Hindlimb muscle (tissue), 1 donor: ENCODE measurements at places on chromosomes 5 and 9.
A peak's percentile ranks its signal among the peaks of the same experiment; 100 is the strongest.

DNA sequence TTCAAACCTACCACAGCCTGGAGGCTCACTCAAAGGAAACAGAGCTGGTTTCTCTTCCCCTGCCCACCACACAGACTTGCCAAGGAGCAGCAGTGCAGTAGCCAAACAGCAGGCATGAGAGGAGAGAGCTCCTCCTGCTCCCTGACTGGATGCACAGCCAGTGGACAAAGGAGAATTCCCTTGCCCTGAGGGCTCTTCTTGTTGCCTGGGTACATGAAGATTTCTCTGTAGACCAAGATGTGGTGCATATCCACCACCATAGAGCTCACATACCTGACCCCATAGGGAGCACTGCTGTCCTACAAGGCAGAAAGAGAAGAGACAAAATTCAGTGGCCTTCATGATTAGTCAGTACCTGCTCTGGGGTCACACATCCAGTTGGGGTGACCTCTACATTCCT, 56.3 kb upstream of the SPATA31E1 start:
- no peak for DNase-seq

- no peak for DNase-seq
Measured at GRCh38 chr5:78633700-78634099, 14.9 kb downstream of the LHFPL2 start.

DNA sequence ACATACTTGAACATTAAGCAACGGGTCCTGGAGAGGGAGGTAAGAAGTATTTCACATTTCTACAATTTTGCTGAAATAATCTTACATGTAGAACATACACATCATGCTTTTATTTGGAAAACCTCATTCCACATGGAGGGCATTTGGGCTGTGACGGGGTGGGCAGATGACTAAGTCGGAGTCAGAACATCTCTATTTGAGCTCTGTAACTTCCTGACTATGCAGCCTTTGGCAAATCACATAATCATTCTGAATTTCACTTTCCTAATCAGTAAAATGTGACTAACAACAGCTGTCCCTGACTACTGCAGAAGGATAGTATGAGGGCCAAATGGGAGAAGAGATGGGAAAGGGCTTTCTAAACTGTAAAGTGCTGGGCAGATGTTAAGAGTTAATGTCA, 17.1 kb upstream of the IL6ST start:
- no peak for DNase-seq

DNA sequence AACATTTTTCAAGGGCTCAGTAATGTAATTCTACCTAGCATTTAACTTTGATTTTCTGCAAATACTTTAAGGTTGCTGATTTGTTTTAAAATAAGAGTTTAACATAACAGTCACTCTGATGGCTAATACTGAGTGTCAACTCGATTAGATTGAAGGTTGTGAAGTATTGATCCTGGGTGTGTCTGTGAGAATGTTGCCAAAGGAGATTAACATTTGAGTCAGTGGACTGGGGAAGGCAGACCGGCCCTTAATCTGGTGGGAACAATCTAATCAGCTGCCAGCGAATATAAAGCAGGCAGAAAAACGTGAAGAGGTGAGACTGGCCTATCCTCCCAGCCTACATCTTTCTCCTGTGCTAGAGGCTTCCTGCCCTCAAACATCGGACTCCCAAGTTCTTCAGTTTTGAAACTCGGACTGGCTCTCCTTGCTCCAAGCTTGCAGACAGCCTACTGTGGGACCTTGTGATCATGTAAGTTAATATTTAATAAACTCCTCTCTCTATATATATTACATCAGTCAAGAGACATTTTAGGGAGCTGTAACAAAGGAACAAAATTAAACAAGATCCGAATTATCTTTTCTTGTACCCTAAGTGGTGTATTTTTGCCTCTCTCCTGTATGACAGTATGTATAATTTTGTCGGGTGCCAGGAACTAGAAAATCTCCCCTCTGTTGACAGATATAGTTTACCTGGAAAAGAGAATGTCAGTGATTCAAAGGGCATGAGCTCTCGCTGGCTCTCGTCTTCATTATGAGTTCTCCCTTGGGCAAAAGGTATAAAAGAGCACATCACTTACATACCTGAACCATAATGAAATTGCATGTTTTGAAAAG, 576.1 kb downstream of the LRRC70 start:
- no peak for DNase-seq

GRCh38 chr9:114505187-114506081, at the start of gene WHRN:
Gene WHRN, minus strand, starts transcription at chr9:114505473. Its CDS starts 672 bp downstream, at chr9:114504801.
- peak; percentile 93 for DNase-seq

- DNase-seq: no peak
Measured at GRCh38 chr9:71552480-71552879, 215.8 kb downstream of the CEMIP2 start.

DNA sequence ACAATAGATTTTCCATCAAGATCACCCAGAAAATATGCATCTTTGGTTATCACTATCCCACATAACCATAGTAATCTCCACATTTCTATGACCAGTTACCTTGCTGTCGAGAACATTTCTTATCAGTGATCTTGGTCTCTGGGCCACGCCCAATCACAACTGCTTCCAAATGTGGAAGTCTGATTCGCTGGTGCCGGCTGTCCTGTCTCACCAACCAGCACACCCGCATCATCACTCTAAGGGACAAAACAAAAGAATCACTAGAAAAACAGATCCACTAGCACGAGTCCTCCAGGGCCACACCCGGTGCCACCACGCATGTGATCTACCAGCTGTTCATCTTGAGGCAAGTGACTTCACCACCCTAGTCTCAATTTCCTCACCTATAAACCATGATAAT, 11.8 kb downstream of the APTX start:
- DNase-seq: no peak

- no peak for DNase-seq
Measured at GRCh38 chr5:113102121-113102531, 125.5 kb downstream of the DCP2 start.

- DNase-seq: no peak
Measured at GRCh38 chr9:34463098-34463900, 4.7 kb downstream of the DNAI1 start.

DNA sequence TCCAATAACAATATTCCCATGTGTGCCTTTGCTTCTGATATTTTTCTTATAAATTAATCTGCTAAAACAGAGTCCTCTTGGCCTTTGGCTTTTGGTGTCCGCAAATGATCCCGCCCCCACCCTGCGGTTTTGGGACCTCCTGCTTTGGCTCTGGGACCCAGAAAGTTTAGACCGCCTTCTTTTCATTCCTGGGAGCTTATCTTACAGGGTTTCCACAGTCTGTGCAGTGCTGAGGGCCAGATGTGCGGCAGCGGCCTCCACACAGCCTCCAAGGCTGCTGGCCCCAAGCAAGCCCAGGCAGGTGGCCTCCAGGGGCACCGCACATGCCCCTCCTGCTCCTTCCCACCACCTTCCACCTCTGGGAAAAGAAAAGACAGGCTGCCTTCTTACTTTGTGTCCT, 191.5 kb downstream of the ERCC6L2 start:
- no peak for DNase-seq

DNA sequence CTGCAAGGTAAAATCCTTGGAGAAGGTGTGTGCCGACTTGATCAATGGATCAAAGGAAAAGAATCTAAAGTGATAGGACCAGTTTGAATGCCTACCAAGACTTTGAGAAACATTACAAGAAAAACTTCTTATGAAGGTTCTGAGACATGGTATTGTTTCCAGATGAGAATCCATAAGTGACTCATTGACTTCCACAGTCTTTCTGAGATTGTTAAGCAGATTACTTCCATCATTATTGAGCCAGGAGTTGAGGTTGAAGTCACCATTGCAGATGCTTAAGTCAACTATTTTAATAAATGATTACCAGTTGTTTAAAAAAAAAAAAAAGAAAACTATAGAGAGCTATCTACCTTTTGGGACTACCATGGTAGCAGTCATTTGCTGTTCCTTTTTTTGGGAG, 7.0 kb downstream of the LNPEP start:
- DNase-seq: no peak

DNA sequence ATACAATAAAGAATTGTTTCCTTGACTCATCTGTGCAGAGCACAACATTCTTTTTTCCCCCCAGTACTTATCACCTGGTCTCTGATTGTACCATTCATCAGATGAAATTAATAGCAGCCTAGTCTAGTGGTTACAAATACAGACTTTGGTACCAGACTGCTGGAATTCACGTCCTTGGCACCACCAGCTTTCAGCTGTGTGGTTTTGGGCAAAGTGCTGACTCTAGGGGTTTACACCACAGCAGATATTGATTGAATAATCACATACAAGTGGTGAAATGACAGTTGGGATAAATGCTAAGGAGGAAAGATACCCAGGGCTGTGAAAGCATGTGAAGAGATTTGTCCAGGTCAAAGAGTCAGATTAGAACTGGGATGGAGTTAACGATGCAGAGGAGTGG, 79.3 kb upstream of the ATP10B start:
- no peak for DNase-seq

DNA sequence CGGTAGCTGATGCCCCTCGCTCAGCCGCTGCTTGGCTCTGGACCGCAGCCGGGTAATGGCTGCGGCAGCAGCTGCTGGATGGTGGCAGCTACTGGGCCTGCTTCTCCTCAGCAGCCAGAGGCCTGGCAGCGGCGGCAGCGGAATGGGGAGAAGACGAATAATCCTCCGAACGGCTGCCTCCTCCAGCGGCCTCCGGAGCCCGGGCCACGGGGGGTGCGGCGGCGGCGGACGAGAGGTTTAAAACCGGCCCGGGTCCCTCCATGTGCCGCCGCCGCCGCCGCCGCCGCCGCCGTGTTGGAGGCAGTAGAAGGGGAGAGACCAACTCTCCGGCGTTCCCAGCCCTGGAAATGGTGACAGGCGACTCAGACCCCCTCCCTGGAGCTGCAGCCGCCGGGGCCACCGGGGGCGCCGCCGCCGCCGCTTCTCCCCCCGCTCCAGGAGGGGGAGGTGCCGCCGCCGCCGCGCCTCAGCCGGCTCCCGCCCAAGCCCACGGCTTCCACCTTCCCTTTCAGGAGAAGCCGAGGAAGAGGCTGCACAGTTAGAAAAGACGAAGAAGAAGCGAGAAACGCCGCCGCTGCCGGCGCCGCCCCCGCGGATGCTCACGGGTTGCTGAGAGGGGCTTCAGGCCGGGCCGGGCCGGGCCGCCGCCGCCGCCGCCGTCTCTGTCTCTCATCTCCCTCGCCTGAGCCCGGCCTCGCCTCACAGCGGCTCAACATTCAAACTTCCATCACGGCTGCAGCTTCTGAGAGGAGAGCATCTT, 118.4 kb upstream of the PRSS3 start:
- peak; percentile 34 for DNase-seq

DNA sequence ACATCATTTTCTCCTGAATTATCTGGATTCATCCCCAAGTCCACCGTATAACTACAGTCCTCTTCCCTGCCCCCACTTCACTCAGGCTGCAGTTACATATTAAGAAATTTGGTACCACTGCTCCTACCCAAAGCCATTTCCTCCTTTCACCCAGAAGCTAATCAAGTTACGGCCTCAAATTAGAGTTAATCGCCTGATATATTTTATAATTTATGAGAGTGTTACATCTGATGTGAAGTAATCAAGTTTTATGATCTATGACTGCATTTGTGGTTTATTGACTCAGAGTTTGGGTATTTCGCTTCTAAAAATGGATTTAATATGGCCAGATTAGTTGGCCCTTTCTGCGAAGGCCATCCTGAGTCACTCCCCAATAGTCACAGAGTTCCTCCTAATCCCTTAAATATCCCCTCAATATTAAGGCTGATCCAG, 223.6 kb upstream of the KIF2A start:
- DNase-seq: no peak

- no peak for DNase-seq
Measured at GRCh38 chr5:95821110-95822021, 1.2 kb downstream of the GLRX start.

DNA sequence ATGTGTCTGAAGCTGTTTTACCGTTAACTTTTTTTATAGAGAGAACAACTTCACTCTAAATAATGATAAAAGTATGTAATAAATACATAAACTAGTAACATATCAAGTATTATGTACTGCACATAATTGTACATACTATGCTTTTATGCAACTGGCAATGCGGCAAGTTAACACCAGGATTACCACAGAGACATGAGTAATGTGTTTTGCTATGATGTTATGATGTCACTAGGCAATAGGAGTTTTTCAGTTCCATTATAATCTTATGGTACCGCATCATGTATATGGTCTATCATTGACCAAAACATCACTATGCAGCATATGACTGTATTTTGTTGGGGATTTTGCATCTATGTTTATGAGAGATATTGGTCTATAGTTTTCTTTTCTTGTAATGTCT, 326.4 kb upstream of the TARS1 start:
- DNase-seq: no peak

- no peak for DNase-seq
Measured at GRCh38 chr5:7394889-7395431, 978 bp upstream of the ADCY2 start.
